Activated effector memory CD4-positive, alpha-beta T cell treated with anti-CD3 and anti-CD28 coated beads, Interleukin-2, amount 50 U/mL, for 16 hours (primary cell): ENCODE measurements at places on chromosomes 1 and 21.
A peak's percentile ranks its signal among the peaks of the same experiment; 100 is the strongest.

DNA sequence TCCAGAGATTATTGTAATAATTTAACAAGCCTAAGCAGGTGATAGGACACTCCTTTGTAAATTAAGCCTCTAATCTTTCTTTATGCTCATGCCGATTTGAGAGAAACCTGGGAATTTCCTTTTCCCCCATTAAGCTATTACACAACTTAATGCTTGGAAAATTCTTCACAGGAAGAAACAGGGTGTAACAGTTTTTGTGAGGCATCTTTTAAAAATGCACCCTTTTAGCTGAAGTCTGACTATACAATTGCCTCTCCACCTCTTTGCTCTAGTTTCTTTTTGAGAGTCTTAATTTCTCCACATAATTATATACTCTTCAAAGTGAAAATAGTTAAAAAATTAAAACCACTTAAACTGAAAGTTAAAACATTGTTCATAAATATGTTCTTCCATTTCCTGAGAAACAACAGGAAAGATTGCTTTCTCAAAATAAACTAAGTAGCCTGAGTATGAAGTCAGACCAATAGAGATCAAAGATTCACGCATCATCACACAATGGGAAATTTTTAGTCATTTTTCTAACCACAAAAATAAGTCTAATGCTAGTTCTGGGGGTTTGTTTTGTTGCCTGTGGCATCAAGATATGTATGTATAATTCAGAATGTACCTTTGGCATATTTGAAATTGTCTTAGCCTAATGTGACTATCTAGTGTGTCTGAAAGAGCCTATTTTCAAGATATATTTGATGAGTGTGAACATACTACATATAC, 34.7 kb downstream of the LRRC8D start:
- DNase-seq = no peak

GRCh38 chr1:203609979-203610493, 16.6 kb upstream of the ATP2B4 start:
- no peak for DNase-seq

GRCh38 chr1:3707939-3708328, 44.3 kb upstream of the CCDC27 start:
- DNase-seq = no peak

GRCh38 chr1:155961937-155962336, 16.4 kb downstream of the ARHGEF2 start:
- no peak for DNase-seq

- no peak for DNase-seq
These were observed 22.5 kb upstream of the SRP9 start for GRCh38 chr1:225754940-225755641.

- no peak for DNase-seq
These were observed 31.6 kb upstream of the NFIA start for GRCh38 chr1:61050541-61051442.

DNA sequence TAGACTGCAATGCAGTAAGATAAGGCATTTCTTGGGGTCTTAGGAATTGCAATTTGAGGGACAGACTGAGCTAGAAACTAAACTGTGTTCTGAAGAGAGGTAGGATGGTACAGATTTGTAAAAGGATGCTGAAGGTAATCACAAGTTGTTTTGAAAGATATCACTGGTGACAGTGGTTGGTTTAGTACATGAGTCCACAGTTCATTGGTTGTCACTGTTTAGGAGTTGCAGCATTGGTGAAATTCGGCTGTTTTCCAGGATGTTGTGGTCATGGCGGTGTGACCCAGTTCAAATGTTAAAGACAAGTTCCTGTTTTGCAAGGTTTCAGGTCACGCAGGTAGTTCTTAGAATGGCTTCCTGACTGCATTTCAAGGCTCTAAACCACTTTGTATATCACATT, 292.8 kb upstream of the B3GALT2 start:
- peak; percentile 87 for DNase-seq

- no peak for DNase-seq
These were observed 127.3 kb upstream of the POU3F1 start for GRCh38 chr1:38173848-38174247.

DNA sequence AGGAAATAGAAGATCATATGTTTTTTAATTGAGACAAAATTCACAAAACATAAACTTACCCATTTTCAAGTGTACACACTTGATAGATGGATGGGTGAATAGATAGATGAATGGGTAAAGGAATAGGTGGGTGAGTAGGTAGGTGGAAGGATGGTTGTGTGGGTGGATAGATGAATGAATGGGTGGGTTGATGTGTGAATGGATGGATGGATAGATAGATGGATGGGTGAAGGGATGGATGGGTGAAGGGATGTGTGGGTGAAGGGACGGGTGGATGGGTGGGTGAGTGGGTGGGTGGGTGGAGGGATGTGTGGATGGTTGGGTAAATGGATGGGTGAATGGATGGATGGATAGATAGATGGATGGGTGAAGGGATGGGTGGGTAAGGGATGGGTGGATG, 86.1 kb upstream of the KCND3 start:
- no peak for DNase-seq

DNA sequence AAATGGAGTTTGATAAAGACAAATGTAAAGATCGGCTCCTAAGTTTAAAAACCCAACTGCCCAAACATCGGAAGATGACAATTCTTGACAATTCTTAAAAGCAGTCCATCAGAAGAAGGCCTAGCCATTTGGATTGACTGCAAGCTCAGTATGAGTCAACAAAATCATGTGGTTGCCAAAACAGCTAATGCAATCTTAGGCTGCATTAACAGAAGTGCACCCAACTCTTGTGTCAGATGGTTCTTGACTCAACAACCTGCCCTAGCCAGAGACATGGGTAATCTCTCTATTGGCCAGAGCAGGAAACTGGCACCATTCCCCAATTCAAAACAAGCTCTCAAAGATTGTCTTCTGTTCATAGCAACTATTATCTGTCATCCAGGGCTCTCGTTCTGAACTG, 9.9 kb upstream of the NCF2 start:
- DNase-seq = no peak

- peak; percentile 53 for DNase-seq
These were observed 8.9 kb upstream of the PCBP3 start for GRCh38 chr21:45634511-45635183.

DNA sequence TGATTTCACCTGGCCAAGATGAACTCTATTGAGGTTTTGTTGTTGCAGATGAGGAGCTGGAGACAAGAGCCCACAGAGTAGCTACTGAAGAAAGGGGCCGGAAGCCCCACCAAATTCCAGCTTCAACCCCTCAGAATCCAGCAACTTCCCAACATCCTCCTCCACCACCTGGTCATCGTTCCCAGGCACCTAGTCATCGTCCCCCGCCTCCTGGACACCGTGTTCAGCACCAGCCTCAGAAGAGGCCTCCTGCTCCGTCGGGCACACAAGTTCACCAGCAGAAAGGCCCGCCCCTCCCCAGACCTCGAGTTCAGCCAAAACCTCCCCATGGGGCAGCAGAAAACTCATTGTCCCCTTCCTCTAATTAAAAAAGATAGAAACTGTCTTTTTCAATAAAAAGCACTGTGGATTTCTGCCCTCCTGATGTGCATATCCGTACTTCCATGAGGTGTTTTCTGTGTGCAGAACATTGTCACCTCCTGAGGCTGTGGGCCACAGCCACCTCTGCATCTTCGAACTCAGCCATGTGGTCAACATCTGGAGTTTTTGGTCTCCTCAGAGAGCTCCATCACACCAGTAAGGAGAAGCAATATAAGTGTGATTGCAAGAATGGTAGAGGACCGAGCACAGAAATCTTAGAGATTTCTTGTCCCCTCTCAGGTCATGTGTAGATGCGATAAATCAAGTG, 14.3 kb downstream of the CD2 start:
- DNase-seq = no peak

- DNase-seq = peak; percentile 90
These were observed 31.0 kb downstream of the SLC45A1 start for GRCh38 chr1:8348777-8349472.

GRCh38 chr1:19427087-19427781, 58.1 kb downstream of the CAPZB start:
- no peak for DNase-seq

DNA sequence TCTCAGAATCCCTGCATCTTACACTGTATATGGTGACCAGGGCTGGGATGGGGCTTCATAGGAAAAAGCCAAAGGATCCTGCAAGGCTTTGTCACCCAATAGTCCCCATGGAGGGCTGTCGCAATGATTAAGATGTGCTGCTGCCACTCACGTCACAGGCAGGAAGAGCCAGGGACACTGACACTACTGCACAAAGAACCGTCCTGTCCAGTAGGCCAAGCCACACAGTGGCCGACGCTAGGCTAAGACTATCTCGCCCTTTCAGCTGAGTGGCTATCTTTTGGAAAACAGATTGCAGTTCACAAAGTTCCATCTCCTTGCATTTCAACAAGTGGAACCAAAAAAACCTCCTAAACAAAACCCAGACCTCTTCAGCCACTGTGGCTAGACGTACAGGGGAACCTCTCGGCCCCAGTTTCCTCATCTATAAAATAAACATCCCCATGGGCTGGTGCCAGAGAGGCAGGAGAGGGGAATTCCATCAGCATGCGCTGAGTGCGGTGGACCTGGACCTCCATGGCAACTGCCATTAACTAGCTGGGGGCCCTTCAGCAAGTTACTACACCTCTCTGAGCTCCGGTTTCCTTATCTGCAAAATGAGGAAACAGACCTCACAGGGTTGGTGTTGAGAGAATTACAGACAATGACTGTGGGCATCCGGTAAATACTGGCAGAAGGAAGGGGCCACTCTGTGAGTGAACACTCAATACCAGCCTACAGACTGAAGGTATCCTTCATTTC, 8.7 kb downstream of the CAPZB start:
- DNase-seq = peak; percentile 79

DNA sequence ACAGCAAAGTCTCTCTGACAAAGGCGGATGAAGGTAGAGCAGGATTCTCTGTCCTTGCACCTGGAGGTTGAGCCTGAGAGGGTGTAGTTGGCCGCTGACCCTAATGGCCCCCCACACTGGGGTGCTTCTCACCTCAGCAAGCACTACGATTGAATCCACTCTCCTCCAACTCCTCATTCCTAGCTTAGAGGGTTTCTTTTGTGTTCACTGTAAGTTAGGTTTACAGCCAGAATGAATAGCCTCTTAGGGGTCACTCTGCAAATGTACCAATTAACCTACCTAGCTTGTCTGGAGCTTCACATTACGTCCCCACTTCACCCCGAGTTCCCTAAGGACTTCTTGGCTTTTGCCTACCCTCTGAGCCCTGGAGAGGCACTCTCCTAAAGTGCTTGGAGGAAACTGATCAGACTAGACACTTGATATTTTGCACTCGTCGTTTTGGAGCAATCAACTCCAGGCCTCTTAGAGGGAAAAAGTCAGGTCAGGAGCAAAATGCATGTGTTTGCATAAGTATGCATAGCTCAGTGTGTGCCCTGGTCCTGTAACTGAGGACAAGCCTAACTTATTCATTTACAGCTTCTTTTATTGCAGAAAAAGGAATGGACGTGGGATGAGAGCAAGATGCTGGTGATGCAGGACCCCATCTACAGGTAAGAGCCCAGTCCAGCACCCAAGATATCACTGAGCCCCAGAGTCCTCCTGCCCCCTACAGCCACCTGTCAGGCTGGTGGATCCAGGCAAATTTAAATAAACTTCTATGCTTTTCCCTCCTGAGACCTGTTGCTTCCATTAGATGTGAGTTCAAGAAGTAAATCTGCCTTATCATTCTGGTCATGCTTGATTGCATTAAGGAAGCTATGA, 76.4 kb downstream of the SPATA46 start:
- no peak for DNase-seq

- no peak for DNase-seq
These were observed 15.8 kb downstream of the ARPC5 start for GRCh38 chr1:183619781-183620180.

DNA sequence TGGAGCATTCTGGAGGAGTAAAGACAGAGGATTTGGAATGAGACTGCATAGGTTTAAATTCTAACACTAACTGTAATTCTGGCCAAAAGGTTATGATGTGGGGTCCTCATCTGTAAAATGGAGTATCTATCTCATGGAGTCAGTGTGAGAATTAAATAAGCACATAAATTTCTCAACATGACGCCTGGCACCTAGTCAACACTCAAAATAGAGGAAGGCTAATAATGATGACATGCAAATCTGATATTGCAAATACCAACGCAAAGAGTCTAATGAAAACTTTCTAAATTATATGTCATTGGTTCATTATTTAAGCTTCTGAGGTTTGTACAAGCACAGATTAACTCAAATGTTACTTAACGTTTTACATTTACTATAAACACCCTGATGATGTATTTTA, 29.6 kb downstream of the APP start:
- DNase-seq = no peak

- DNase-seq = no peak
These were observed 96.6 kb upstream of the KIAA1614 start for GRCh38 chr1:180816132-180816531.

- no peak for DNase-seq
These were observed 174.2 kb downstream of the PTPRU start for GRCh38 chr1:29410476-29410875.

DNA sequence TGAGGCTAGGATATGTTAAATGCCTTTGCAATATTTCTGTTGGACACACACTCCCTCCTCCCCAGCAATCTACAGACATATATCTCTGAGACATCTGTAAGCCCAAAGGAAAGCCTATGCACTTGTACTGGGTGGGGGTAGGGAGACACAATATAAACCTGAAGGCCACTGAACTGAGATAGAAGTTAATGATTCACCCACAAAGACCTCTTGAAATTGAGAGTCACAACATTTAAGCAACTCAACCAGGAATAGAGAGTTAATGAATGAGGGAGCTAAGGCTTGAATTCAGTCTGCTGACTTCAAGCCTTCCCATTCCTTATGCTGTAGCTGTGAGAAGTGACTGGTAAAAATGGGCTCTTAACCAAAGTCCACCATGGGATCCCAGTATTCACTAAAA, 5.0 kb downstream of the OR10J1 start:
- no peak for DNase-seq

DNA sequence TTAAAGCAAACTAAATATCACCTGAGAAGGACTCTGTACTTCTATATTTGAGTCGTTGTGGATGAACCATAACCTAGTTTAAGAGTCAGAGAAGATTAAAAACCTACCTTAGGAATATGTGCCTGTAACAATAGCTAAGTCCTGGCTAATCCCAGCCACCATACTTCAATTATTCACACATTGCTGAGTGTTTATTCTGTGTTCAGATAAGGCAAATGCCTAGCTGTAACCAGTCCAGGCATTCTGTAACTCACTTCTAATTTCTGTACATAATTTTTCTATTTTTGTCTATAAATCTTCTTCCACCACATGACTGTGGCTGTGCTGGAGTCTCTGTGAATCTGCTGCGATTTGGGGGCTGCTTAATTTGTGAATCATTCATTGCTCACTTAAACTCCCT, 441.9 kb upstream of the ADAMTS5 start:
- DNase-seq = no peak

DNA sequence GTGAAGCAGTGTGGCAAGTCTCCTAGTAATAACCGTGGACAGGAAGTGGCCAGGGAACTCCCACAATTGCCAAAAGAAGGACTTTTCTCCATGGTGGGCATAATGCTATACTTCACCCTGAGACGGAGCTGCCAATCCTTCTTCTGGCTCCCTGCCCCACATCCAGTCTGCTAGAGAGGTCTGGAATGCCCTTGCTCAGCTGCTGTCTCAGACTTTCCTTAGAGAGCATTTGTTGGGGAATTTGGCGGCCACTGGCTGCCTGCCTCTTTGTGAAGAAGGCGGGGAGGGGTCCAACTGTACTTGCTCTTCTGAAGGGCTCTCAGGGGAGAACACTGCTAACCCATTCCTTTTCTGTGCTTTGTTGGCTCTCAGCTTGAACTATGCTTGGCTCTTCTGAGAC, 123.7 kb upstream of the EDN2 start:
- no peak for DNase-seq
